Hypothalamus (tissue), 51 donors: ENCODE measurements at places on chromosomes 2 and 18.

- DNase-seq, result no peak
Measured at GRCh38 chr18:38695559-38696280, 1130.1 kb upstream of the CELF4 start.

DNA sequence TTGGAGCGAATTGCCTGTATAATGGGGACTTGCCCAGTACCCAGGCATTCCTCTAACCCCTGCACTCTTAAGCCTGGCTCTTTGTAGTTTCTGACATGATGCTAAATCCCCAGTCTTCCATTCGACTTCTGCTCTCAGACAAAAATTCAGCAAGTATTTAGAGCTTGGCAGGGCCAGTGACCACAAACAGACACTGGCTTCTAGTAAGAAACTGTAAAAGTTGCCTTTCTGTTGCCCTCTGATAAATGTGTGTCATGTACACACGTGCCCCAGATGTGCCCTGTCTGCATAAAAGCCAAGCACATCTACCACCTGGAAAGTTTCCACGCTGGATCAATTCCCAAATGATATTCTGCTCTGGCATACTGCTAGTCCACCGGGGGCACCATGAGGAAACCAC, 18.0 kb downstream of the PAX3 start:
- DNase-seq, result no peak

- no peak for DNase-seq
Measured at GRCh38 chr2:70726947-70727725, 40.9 kb downstream of the ADD2 start.

GRCh38 chr2:171798156-171798820, 95.8 kb downstream of the SLC25A12 start:
- DNase-seq, result no peak

DNA sequence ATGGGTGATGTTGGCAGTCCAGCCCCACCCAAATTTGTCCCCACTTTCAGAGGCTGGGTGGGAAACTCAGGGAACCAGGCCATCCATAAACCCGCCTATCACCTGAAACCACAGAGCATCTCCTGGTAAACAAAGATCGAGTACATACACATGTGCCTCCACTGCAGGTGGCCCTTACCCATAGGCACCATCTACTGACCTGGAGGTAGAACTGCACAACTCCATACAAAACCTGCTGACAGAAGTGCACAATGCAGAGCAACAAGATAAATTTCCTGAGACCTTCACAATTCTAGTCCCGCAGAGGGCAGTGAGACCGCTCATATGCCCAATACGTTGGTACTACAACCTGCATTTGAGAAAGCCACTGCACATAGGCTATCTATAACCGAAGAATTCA, 856.3 kb downstream of the SUCLG1 start:
- DNase-seq, result no peak

DNA sequence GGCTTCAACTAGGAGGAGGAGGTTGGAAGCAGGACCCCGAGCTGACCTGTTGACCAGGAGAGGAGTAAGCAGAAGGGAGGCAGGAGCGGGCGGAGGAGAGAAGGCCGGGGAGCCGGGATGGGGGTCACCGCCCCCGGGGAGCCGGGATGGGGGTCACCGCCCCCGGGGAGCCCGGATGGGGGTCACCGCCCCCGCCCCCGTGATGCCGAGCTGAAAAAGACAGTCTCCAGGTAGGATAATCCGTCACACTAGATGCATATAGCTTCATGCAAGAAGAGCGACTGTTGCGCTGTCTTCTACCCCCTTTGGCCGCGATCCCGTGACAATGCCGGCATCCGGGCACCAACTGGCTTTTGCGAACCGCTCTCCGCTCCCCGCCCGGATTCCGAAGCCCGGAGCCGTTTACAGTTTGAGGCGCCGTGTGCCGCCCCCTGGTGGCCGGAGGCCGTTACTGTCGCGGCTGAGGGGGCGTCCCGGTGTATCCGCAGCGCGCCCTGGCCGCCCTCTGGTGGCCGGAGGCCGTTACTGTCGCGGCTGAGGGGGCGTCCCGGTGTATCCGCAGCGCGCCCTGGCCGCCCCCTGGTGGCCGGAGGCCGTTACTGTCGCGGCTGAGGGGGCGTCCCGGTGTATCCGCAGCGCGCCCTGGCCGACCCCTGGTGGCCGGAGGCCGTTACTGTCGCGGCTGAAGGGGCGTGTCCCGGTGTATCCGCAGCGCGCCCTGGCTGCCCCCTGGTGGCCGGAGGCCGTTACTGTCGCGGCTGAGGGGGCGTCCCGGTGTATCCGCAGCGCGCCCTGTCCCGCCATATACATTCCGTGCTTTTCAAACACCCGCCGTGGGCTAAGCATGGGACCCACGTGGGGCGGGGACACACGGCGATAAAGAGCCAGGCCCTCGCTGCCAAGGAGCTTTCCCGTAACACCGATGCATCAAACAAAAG, 89.6 kb downstream of the ACTR3 start:
- DNase-seq, result no peak

GRCh38 chr2:191180713-191181112, 29.9 kb upstream of the STAT4 start:
- DNase-seq, result no peak

DNA sequence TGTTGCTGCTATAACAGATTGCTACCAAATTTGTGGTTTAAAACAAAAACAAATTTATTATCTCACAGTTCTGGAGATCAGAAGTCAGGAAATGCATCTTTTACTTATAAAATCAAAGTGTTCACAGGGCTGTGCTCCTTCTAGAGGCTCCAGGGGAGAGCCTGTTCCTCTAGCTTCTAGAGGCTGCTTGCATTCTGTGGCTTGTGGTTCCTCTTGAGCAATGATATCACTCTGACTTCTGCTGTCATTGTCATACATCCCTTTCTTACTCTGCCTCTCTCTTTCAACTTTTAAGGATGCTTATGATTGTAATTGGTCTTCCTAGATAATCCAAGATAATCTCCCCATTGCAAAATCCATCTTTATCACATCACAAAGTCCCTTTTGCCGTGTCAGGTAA, 6.1 kb upstream of the DCC start:
- no peak for DNase-seq

DNA sequence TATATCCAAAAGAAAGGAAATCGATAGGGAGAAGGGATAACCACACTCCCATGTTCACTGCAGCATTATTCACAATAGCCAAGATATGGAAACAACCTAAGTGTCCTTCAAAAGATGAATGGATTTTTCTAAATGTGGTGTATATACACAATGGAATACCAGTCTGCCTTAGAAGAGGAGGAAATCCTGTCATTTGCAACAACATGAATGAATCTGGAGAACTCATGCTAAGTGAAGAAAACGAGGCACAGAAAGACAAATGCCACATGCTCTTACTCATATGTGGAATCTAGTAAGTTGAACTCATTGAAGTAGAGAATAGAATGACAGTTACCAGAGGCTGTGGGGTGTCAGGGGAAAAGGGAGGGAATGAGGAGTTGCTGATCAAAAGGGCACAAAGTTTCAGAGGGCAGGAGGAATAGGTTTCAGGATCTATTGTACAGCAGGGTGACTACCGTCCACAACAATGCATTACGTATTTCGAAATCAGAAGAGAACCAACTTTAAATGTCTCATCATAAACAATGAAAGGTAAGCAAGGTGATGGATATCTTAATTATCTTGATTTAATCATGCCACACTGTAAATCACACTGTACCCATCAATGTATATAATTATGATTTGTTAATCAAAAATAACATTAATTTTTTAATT, 46.1 kb downstream of the SIGLEC15 start:
- no peak for DNase-seq

GRCh38 chr2:178084273-178084672, 11.7 kb upstream of the PDE11A start:
- no peak for DNase-seq

DNA sequence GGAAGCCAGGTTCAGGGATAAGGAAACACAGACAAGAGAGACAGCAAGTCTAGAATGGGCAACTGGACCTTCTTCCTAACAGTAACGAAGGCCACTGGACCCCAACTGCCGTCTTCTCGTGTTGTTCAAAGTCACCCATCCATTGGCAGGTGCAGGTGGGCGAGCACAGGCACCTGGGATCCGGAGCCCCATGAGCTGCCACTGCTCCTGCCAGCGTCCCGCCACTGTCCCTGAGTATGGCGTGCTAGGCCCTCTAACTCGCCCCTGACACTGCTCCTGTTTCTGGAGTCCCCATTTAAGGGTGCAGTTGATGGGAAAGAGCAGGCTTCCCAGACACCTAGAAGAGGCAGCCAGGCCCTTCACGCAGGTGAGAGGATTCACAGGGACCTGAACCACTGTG, 48.0 kb downstream of the NDUFA10 start:
- DNase-seq, result no peak

DNA sequence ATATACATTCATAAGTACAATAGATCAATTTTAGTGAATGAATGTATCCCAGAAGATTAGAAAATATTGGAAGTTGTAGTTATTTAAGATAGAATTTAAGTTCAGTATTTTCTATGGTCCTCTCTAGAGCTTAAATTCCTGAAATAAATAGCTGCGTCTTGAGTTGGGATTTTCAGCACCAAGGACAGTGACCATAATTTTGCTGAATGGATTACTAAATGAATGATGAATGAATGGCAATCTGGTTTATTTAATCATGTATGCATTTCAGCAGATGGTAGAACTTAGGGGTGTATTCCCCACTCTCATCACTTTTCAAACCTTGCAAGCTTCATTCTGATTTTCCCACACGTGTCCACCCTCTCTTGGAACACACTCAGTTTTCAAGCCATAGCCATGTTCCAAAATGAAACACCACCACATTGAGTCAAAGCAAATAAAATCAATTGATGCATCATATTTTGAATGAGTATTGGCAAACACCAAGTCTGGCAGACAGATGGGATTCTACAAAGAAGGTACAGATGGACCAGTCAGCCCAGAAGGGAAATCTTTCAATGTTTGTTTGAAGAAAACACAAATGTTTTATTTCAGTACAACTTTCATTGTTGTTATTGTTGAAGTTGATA, 362.2 kb upstream of the NXPH2 start:
- no peak for DNase-seq

GRCh38 chr2:70084973-70085710, 2.1 kb upstream of the PCBP1 start:
- no peak for DNase-seq

DNA sequence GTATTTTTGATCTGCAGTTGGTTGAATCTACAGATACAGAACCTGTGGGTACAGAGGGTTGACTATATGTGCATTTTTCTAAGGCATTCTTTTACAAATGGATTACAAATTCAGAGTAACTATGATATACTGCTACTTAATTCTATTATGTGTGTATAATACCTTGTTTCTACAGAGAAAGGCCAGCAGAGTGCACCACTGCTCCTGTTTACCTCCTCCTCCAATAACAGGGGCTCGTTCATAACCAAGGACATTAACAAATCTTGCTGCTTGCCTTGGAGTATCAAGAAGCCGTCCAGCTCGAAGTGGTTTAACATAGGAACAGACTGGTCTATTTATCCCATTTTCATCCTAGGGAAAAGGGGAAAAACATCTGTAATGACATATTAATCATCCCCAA, 16.4 kb downstream of the CEP76 start:
- DNase-seq, result no peak

DNA sequence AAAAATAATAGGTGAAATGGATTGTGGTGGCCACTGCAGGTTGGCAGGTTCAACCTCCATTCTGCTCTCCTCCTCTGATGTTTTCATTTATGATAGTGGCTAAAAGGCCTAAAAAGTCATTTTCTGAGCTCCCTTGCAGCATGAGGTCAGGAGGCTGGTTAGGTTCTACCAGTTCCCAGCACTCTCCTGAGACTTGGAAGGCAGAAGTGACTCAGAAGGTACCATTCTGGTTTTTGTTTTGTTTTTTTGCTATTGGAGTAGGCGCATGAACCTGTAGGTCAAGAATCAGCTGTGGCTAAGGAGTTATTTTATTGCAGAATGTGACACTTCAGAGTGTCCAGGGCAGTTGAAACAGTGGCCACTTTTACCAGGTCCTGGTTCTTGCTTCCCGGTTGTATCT, 181.9 kb downstream of the CCDC102B start:
- DNase-seq, result no peak

- DNase-seq, result no peak
Measured at GRCh38 chr2:122070241-122070731, 314.8 kb downstream of the TSN start.

- no peak for DNase-seq
Measured at GRCh38 chr2:108354136-108354535, 23.6 kb upstream of the SULT1C4 start.

DNA sequence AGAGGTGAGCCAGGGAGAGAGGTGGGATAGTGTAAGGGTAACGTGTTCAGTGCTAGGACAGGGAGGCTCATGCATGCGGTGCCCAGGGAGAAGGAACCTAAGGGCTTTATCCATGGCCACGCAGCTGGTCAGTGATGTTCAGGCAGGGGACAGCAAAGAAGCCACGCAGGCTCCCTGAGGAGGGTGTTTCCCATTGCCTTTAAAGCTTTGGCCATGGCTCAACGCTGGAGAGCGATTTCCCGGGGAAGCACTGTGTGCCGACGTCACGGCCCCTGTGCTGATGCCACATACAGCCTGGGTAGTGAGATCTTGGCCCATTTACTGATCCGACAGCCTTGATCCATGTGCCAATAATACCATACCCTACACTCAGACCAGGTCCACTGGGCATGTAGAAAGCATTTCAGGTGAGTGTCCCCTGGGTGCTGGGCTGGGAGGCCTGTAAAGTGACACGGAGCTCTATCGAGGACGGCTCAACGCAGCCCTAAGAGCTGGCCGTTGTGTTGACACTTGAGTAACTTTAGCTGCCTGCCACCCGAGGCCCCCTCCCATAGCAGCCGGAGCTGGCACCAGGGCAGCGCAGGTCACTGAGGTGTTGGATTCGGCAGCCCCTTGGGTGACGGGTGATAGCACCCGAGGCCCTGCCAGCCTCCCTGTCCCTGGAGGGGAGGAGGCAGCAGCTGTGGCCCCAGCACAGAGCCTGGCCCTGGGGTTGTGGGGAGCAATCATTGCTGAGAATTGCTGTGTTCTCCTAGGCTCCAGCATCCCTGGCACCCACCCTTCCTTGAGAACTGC, 41.4 kb downstream of the PDIA6 start:
- DNase-seq, result no peak

- no peak for DNase-seq
Measured at GRCh38 chr2:239500574-239501550, 100.0 kb upstream of the HDAC4 start.

- DNase-seq, result no peak
Measured at GRCh38 chr2:7515327-7515726, 598.1 kb downstream of the RNF144A start.

GRCh38 chr18:48154828-48155227, 224.4 kb upstream of the SMAD2 start:
- no peak for DNase-seq

DNA sequence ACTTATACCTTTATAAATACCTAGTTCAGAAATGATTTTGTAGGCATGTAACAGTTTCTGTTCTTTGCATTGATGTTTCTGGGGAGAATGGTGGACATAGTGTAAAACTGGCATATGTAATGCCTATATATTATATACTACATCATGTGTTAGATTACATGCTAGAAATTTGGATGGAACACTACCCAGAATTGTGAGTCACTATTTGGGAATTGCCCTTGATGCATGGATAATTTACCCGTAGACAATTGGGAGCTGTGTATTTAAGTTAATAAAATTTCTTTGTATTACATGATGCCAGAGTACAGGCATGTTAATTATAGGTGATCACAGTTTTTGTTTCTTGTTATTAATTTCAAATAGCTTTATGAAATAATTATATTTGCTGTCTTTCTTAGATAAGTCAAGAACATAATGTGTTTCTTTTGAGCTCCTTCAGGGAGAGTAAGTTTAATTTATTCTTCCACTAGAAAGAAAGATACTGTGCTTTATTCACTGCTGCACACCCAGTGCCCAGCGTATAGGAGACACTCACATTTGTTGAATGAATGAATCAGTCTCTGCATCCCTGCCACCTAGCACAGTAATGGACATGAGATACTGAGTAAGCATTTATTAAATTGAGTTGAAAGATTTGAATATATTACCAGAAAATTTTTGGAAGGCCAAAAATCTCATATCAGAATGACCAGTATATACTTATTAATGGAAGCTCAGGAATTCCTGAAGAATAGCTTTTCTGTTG, 16.9 kb downstream of the ACSL3 start:
- DNase-seq, result no peak
